Cortex of kidney (tissue), 1 donor: ENCODE measurements at places on chromosomes 12 and 14.

DNA sequence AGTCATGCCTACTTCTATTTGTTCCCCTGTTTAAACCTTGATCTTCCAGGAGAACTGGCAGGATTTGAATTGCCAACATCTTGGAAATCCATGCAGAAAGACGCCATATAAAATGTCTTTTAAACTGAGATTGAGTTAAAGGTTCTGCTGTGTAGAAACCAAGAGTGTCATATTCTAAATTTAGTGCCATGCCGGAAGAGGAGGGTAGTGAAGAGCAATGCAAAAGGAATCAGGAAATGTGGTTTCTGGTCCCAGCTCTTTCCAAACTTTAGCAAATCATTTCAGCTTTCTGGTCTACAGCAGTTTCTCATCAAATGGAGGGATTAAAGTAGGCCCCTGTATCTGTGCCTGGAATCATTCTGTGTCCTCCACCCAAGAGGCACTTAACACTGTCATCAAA, 85.7 kb downstream of the BTG1 start:
- no peak for DNase-seq

DNA sequence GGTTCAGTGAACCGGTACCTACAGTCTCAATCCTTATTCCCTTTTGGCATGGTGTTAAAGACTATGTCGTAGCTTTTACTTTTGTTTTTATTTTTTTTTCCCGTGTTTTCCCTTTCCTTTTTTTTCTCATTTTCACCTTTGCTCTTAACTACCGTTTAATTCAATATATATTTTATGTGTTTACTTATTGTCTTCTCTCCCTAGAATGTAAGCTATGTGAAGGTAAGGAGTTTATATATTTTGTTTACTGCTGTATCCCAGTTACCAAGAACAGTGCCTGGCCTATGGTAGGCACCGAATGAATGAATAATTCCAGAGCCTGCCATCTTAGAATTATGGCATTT, 261 bp upstream of the MLH3 start:
- no peak for DNase-seq

DNA sequence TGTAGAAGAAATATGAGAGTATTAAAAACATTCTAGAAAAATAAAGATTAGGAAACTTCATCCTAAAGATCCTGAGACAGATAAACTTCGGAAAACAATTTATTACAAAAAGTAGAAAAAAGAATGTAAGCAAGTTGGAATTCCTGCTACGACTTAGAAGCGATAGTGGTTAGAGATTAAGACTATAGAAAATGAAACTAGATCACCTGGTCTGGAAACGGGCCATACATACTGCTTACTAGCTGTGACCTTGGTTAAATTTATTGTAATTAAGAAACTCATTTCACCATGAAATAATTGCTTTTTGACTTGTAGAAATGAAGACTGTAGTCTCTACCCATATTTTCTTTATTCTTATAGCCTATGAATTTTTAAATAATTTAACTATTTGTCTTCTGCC, 614.1 kb downstream of the SLC16A7 start:
- DNase-seq = no peak

DNA sequence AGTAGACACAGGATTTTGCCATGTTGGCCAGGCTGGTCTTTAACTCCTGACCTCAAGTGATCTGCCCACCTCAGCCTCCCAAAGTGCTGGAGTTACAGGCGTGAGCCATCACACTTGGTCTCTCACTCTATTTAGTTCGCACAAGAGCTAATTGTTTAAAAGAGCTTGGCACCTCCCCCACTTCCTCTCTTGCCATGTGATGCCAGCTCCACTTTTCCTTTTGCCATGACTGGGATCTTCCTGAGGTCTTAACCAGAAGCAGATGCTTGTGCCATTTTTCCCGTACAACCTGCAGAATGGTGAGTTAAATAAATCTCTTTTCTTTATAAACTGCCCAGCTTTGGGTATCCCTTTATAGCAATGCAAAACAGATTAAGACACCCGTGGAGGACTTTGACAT, 200.1 kb upstream of the FRMD6 start:
- no peak for DNase-seq

- DNase-seq = no peak
These were observed 24.7 kb downstream of the CLEC2D start for GRCh38 chr12:9694241-9694640.

DNA sequence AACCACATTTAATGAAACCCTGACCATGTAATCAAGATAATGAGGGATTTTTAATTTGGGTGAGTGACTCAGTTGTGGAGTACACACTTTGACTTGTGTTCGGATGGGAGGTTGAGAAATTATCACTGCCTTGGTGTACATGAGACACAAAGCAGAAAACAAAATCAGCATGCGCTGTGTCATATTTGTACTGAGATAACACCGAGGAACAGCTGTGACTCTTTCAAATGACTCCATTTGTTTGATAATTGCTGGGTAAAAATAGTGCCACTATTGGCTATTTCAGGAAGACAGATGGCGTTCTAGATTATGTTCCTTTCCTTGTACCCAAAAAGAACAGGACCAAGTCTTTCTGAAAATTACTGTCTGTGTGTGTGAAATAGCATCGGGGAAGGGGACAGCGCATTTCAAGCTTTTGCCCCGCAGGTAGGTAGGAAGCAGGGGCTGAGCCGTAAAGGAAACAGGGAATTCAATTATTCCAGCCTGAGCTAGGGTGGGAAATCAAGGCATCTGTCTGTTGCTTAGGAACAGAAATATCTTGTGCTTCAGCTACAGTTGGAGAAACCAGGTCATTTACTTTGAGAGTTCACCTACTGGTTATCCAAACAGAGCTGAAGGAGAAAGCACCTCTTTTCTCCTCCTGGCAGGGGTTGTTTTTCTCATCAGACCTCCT, 114.3 kb downstream of the SNAPC1 start:
- no peak for DNase-seq

DNA sequence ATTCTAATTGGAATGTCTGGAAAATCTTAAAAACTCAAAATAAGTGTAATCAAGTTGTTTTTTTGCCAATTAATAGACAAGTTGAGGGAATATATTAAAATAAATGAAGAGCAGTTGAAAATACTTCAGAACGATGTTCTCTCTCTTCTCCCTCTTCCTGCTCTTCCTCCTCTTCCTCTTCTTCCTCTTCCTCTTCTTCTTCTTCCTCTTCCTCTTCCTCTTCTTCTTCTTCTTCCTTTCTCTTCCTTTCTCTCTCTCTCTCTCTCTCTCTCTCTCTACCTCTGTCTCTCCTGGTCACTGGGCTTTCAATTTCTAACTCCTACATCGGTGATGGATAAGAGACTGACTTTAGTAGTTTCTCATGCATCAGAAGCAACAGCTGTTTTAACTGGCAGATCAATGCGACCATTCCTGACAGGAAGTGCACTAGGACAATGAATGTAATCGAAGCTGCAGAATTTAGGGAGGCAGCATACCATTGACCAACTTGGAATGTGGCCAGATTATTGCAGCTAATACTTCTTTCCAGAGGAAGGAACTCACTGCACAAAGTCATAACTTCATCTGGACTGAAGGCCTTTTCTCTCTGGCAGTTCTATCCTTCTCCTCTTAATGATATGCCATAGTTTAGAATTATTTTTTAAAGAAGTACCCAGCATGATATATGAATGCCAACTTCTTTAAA, 13.8 kb upstream of the TMTC2 start:
- DNase-seq = no peak

DNA sequence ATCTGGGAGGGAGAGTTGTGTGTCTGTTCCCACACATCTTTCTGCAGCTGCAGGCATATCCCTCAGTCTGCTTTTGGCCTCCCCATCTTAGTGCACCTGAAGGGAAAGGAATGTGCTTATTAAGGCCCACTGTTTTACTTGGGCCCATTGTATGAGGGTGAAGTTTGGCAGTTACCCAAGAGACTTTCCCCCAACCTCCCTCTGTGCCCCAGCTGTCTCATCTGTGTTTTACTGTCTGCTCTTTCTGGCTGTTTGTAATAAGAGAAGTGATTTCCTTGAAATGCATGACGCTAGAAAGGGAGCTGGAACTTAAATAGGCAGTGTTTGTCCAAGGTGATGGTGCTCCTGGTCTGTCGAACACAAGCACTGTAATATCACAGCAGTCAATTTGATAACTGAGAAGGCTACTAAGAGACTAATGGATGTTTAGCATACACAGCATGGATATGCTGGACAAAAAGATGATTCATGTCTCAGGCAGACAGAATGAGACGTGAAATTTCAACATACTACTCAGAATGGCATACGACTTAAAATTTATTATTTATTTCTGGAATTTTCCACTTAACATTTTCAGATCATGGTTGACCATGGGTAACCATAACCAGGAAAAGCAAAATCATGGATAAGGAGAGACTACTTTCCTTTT, 43.6 kb downstream of the FSCB start:
- no peak for DNase-seq

- no peak for DNase-seq
These were observed 131.8 kb downstream of the ERC1 start for GRCh38 chr12:1122786-1123185.

DNA sequence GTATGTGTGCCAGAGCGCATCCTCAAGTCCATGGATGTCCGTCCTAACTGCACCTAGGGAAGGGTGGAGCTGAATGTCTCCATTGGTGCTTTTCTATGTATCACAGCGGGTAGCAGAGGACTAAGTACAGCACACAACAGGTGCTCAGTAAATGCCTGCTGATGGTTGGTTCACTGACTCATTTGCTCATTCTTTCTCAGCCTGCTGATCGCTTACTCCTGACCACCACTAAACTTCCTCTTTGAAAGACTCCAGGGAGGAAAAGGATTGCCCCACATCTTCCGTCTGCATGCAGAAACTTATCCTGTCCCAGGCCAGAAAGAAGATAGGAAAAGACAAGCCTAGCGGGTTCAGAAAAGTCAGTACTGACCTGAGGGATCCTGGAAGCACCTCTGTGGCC, 66.3 kb downstream of the B4GALNT3 start:
- no peak for DNase-seq

- DNase-seq = no peak
These were observed 546.6 kb upstream of the TMEM132C start for GRCh38 chr12:127720334-127720733.

DNA sequence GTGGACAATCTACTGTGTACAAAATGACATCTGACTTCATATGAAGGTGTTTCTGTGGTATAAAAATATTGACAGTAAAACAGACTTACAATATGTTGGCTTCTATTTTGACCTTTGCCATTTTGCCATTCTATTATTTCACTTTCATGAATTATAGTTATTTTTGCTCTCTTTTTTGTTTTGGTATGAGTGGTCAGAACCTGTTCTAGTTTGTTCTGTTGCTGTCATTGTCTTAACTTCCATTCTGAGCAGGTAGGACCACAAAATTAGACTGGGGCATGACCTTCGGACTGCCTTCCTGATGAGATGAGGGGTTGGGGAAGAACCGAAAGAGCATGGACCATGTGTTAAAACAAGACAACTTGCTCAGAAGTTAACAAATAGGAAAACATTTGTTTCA, 36.5 kb upstream of the IFNG-AS1 start:
- no peak for DNase-seq

- no peak for DNase-seq
These were observed 46.7 kb downstream of the ERH start for GRCh38 chr14:69351385-69351784.

GRCh38 chr12:19597167-19598026, 158.1 kb downstream of the AEBP2 start:
- DNase-seq = no peak

DNA sequence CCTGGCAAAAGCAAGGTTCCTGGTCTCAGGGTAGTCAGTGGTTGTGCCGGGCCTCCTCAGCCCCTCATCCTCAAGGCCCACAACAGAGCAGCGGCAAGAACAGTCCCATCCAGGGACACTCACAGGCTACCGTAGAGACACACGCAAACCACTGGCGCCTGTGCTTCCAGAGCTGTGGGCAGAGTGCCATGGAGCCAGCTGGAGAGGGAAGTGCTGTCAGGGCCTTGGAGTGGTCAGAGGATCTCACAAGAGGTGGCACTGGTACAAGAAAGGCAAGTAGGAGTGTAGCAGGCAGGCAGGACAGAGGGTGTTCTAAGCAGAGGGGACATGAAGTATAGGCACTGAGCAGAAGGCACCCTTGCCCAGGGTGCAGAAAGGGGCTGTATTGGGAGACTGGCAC, 34.6 kb downstream of the ANKRD9 start:
- DNase-seq = no peak

GRCh38 chr12:109461049-109461845, 15.9 kb downstream of the KCTD10 start:
- no peak for DNase-seq

GRCh38 chr12:13602172-13602571, 379.2 kb downstream of the GRIN2B start:
- DNase-seq = no peak

DNA sequence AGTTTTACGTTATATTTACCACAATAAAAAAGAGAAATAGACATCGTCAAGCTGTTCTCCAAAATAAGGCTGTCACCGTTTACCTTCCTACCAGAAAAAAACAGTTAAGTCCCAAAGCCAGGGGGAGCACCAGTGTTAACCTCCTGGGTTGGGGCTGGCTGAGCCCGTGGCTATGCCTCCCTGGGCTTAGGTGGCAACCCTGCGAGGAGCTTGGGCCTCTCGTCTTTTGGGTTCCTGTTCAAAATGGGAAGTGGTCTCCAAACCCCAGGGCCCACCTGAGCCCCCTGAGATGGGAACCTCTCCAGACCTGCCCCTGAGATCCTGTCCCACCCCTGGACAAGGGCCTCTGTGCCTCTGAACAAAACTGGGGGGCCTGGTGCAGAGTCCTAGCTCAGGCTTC, 22.9 kb downstream of the PACS2 start:
- DNase-seq = no peak

DNA sequence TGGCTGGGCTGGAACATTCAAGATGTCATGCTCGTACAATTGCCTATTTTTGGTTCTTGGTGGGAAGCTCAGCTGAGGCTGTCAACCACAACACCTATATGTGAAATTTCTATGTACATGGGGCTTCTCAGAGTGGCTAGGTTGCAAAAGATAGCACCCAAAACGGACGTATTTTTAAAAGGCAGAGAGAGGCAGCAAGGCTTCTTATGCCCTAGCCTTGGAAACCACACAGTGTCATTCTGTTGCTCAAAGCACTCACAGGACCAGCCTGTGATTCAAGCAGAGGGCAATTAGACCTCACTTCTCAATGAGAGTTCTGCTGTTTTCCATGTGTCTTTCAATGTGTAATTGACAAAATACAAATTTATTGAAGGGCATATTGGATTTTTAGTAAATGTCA, 134.0 kb downstream of the GXYLT1 start:
- no peak for DNase-seq

GRCh38 chr14:93037351-93037750, 78.4 kb downstream of the ITPK1 start:
- DNase-seq = no peak
